IMR-90 (cell line): ENCODE measurements at places on chromosomes 1 and 21.

GRCh38 chr1:94698356-94698755 is 121.8 kb upstream of the SLC44A3 start:
- no peak overlapping the region for H3K4me3 ChIP-seq
- no peaks in the 10 kb centered on the region for H3K27me3 ChIP-seq
- H3K27ac ChIP-seq, result peak overlapping the region; percentile 60
- H3K36me3 ChIP-seq, result no peaks in the 10 kb centered on the region
- peaks cover 17% of the 10 kb centered on the region for H3K4me1 ChIP-seq
- peak; percentile 54 for DNase-seq

DNA sequence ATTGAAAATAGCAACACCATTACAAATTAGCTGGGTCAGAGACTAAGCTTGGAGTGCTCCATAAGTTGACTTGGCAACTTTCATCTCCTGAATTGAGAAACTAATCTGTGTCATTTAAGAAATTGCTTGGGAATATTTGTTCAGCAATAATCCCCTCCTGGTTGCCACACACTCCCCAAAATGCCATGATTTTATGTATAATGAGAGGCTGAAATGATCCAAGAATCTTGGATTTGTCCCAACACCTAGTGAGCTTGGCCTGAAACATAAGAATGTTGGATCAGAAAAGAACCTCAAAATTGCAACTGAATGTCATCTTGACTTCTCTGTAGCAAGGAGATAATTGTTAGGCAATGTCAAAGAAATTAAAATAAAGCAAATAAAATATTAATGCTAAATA is 805.9 kb upstream of the ADAMTS5 start:
- DNase-seq, result no peak
- no peaks in the 10 kb centered on the region for H3K36me3 ChIP-seq
- no peak overlapping the region for H3K4me3 ChIP-seq

- H3K4me3 ChIP-seq, result no peak overlapping the region
- H3K36me3 ChIP-seq, result no peaks in the 10 kb centered on the region
- no peak for DNase-seq
- no peaks in the 10 kb centered on the region for H3K4me1 ChIP-seq
- no peak overlapping the region for H3K27ac ChIP-seq
- no peaks in the 10 kb centered on the region for H3K27me3 ChIP-seq
Measured at GRCh38 chr1:103477101-103477500, 48.4 kb upstream of the RNPC3 start.

DNA sequence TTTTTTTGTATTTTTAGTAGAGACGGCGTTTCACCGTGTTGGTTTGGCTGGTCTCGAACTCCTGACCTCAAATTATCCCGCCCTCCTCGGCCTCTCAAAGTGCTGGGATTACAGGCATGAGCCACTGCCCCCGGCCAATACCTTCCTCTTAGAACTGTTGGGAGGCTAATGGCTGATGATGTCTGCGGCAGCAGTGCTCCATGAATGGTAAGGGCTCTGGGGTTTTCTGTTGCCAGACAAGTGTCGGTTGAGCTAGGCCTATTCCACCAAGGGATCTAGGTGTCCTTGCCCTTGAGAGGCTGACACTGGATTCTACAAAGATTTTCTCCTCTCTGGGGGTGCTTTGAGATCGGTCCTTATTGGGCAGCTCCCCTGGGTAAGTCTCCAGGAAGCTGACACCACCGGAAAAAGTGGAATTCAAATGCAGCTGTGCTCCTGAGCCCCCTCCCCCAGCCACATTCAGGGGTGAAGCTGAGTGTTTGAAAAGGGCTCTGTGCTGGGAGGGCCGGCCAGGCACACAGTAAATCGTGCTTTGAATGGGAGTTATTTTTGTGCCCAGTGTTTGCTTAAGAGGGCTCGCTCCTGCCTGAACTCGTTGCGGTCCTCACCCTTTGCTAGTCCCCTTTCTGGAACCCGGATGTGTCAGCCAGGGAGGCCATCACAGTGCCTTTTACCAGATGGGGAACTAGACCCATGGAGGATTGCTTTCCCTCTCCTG is 5.2 kb downstream of the SOX13 start:
- no peaks in the 10 kb centered on the region for H3K36me3 ChIP-seq
- H3K4me3 ChIP-seq, result no peak overlapping the region
- H3K4me1 ChIP-seq, result peaks cover 23% of the 10 kb centered on the region
- peak overlapping the region; percentile 80 for H3K27ac ChIP-seq

DNA sequence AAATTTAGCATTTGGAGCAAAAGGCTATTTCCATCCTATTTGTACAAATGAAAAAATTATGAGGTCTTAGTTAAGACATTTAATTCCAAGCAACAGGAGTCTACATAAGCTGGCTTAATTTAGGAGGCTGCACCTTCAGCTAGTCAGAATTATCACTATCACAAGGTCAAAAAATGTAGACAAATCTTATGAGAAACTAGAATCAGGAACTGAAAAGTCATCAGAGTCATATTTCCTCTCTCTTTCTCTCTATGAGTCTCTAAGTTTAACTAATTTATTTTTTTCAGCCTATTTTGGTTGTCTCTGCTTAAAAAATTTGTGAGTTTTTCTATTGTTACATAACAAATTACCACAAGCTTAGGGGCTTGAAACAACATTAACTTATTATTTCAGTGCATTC is 807.1 kb upstream of the PRMT6 start:
- DNase-seq, result no peak
- H3K27ac ChIP-seq, result no peak overlapping the region
- no peaks in the 10 kb centered on the region for H3K4me1 ChIP-seq
- H3K36me3 ChIP-seq, result no peaks in the 10 kb centered on the region
- H3K27me3 ChIP-seq, result no peaks in the 10 kb centered on the region
- no peak overlapping the region for H3K4me3 ChIP-seq

DNA sequence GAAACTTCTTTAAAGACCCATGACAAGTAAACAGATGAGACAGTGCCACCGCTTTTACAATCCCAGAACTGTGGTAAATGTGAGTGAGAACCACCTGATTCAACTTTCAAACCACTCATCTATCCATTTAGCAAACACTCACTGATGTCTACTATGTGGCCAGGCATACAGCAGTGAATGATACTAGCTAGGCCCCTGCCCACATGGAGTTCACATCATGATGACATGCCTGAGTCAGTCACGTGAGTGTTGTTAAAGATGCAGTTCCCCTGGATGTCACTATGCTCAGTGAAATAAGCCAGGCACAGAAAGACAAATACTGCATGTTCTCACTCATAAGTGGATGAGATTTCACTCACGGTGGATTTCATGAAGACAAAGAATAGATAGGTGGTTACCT is 28.4 kb downstream of the STX6 start:
- DNase-seq, result peak; percentile 22
- H3K4me1 ChIP-seq, result peaks cover 5% of the 10 kb centered on the region
- H3K36me3 ChIP-seq, result peaks cover 21% of the 10 kb centered on the region
- H3K27me3 ChIP-seq, result no peaks in the 10 kb centered on the region
- no peak overlapping the region for H3K27ac ChIP-seq

GRCh38 chr1:225817611-225818061 is 7.7 kb downstream of the EPHX1 start:
- H3K4me1 ChIP-seq, result peaks cover 30% of the 10 kb centered on the region
- no peak overlapping the region for H3K4me3 ChIP-seq
- DNase-seq, result peak; percentile 88

DNA sequence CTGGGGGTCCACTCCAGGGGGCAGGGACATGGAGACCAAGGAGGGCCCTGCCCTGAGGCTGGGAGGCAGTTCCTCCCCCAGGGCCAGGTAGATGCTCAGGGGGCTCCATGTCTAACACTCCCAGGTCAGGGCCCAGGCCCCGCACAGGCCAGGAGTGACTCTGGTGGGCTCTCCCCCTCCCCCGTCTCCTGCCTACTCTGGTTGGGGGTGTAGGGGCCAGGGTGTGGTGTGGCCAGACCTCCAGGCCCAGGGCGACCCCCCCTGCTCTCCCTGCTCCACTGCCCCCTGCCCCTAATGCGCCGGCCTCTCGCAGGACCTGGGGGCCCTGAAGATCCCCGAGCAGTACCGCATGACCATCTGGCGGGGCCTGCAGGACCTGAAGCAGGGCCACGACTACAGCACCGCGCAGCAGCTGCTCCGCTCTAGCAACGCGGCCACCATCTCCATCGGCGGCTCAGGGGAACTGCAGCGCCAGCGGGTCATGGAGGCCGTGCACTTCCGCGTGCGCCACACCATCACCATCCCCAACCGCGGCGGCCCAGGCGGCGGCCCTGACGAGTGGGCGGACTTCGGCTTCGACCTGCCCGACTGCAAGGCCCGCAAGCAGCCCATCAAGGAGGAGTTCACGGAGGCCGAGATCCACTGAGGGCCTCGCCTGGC is 19.7 kb upstream of the CCDC27 start:
- H3K4me3 ChIP-seq, result no peak overlapping the region
- H3K4me1 ChIP-seq, result no peaks in the 10 kb centered on the region
- DNase-seq, result no peak
- no peak overlapping the region for H3K27ac ChIP-seq
- no peaks in the 10 kb centered on the region; the same call in 1 of the 2 replicates for H3K27me3 ChIP-seq

GRCh38 chr1:166514067-166514466 is 325.2 kb upstream of the POGK start:
- no peaks in the 10 kb centered on the region for H3K4me1 ChIP-seq
- H3K27ac ChIP-seq, result no peak overlapping the region
- H3K36me3 ChIP-seq, result no peaks in the 10 kb centered on the region
- no peak overlapping the region for H3K4me3 ChIP-seq
- no peaks in the 10 kb centered on the region for H3K27me3 ChIP-seq

- H3K36me3 ChIP-seq, result no peaks in the 10 kb centered on the region
- no peaks in the 10 kb centered on the region for H3K4me1 ChIP-seq
- H3K27ac ChIP-seq, result no peak overlapping the region
Measured at GRCh38 chr1:71733121-71733520, 549.2 kb downstream of the NEGR1 start.
